ENCODE measurements at places on chromosomes 16 and 17. TPM values are rescaled to one million over a fixed set of nuclear protein-coding genes. Genes with fewer than 3 reads are reported as not detected.

Gene DPEP2NB
- total RNA-seq, result not detected

Gene KRTAP2-1
- total RNA-seq, result not detected

DNA sequence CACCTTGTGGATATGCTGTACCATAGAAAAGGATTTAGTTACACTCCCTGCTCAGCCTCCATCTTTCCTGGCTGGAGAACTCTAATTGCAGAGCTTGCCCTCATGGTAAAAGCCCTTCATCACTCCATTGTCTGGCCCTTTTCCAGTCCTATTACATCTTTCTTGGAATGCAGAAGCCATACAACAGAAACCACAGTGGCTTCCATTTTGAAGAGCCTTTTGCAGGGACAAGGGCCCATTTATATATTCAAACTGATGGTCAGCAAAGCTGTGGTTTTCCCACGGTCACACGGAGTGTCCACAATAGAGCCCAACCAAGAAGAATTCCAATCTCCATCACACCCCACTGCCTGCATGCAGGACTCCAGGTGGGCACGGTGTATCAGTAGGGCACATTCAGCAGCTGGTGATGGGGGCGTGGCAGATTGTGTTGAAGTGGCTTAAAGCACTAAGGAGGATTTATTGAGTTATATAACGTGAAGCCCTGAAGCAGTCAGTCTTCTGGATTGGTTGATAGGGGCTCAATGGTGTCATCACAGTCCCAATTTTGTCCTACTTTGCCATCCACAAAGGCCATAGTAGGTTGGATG is 20.3 kb downstream of the COPRS start:
- peaks cover 3% of the 10 kb centered on the region for H3K4me1 ChIP-seq
- no peak overlapping the region for H3K27ac ChIP-seq
- H3K27me3 ChIP-seq, result peaks cover 9% of the 10 kb centered on the region
- H3K36me3 ChIP-seq, result peaks cover 2% of the 10 kb centered on the region

Gene RHBDL1
- 5.9 TPM for total RNA-seq

GRCh38 chr17:49527927-49528651 is 33.0 kb downstream of the NGFR start:
- H3K27ac ChIP-seq, result no peak overlapping the region
- peaks cover 2% of the 10 kb centered on the region for H3K36me3 ChIP-seq
- no peak for DNase-seq
- H3K4me3 ChIP-seq, result no peak overlapping the region
- H3K4me1 ChIP-seq, result peaks cover 4% of the 10 kb centered on the region

Gene CSH1
- total RNA-seq, result 9.9 TPM

GRCh38 chr17:17924131-17924856 is 47.9 kb downstream of the TOM1L2 start:
- no peak overlapping the region for H3K27ac ChIP-seq
- no peaks in the 10 kb centered on the region for H3K27me3 ChIP-seq
- H3K4me3 ChIP-seq, result no peak overlapping the region
- no peak for DNase-seq
- H3K4me1 ChIP-seq, result peaks cover 17% of the 10 kb centered on the region

DNA sequence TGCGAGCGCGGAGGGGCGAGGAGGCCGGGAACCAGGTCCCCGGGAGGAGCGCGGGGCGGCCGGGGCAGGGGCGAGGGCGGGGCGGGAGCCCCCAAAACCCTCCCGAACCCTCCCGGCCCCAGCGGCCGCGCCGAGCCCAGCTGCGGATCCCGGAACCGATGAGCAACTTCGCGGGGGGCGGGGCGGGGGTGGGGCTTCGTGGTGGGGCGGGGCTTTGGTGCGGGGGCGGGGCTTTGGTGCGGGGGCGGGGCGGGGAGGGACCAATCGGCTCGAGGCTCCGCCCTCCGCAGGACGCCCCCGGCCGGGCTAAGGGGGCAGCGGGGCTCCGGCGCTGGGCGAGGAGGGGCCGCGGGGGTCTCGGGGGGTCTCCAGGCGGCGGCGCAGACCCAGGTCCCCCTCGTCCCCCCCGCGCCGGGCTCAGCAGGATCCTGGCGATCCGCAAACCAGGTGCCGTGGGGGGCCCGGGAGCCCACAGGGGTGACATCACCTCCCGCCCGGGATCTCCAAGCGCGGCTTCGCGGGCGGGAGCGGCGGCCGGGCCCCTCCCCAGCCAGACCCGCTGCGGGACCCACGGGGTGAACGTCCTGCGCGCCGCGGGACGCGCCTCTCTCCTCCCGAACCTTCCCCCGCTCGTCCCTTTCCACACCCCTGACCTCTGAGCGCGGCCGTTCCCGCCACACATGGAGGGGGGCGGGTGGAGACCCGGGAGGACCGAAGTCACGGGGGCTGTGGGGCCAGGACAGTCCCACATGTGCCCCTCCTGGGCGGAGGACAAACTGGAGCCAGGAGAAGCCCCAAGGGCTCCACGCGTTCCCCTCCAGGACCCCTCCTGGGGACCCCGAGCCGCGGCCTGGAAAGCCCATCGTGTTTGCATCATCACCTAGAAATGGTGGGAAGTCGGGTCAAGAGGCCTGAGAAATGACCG is at the start of gene ABR:
Gene ABR (minus strand): TSS at position 164 of the 925 bp plus-strand sequence. CDS start 254 bp downstream, outside the sequence.
- no peaks in the 10 kb centered on the region for H3K27me3 ChIP-seq
- H3K4me1 ChIP-seq, result peaks cover 11% of the 10 kb centered on the region
- no peaks in the 10 kb centered on the region for H3K36me3 ChIP-seq
- H3K27ac ChIP-seq, result no peak within 1 kb of the TSS

- no peaks in the 10 kb centered on the region for H3K27me3 ChIP-seq
- H3K27ac ChIP-seq, result no peak overlapping the region
- no peak overlapping the region for H3K4me3 ChIP-seq
Measured at GRCh38 chr17:78362671-78363070, 2.8 kb upstream of the SOCS3 start.

GRCh38 chr16:9679213-9679767 is 502.9 kb downstream of the GRIN2A start:
- H3K4me1 ChIP-seq, result no peaks in the 10 kb centered on the region
- DNase-seq, result no peak
- H3K36me3 ChIP-seq, result no peaks in the 10 kb centered on the region
- H3K27ac ChIP-seq, result no peak overlapping the region

Gene NKD1
- total RNA-seq, result 1.5 TPM

Gene SMIM22
- total RNA-seq, result not detected

DNA sequence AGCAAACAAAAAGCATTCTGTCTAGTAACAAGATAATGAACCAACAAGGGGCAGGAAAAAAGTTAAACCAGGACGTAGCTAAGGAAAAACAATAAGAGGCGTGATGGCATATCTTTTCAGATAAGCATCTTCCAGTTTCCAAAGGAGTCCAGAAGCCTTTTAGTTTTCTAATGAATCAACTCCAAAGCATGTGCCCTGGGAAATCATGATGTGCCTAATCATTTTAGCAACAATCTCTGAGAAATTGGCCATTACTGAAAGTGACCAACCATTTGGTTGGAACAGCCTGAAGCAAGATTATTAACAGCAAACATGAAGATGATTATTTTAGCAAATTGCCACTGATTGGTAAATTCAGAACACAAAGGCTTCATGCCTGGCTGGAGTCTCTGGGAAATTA is 440.9 kb upstream of the MAF start:
- H3K27ac ChIP-seq, result no peak overlapping the region
- DNase-seq, result no peak
- no peak overlapping the region for H3K4me3 ChIP-seq
- no peaks in the 10 kb centered on the region for H3K4me1 ChIP-seq
- H3K27me3 ChIP-seq, result peaks cover 31% of the 10 kb centered on the region

GRCh38 chr16:30747331-30747730 is 894 bp upstream of the PHKG2 start:
- H3K27ac ChIP-seq, result peak overlapping the region; percentile 95
- H3K27me3 ChIP-seq, result no peaks in the 10 kb centered on the region
- H3K36me3 ChIP-seq, result peaks cover 9% of the 10 kb centered on the region
- H3K4me3 ChIP-seq, result peak overlapping the region; percentile 96

DNA sequence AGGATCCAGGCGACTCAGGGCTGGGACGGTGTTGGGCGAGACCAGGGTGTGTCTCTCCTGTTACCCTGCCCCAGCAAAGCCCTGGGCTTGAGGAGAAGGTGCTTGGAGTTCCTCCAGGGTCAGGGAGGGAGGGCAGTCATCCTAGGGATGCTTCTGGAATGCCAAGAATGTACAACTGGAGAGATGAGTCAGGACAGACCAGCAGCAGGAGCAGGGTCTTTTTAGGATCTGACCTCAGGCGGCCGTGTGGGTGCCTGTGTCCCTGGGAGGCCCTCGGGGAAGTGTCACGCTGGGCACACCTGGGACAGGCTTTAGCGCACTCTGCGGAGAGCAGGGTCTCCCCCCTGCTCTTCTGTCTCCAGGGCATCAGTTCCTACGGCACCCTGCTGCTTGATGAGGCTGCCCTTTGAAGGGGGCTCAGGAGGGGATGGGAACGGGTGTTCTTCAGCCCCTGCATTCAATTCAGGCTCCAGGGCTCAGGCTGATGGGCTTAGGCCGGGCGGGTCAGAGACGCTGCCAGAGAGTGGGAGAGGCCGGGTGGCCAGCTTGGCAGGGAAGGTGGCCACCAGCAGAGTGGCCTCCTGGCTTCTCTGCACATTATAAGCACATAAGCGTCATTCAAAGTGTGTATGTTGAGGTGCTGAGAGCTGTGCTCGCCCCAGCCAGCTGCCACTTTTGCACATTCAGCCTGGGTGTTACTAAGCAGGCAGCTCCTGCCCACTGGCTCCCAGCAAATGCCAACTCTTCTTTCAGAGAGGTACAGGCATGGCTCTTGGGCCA is 8.4 kb upstream of the MTSS2 start:
- no peak overlapping the region for H3K27ac ChIP-seq
- no peaks in the 10 kb centered on the region for H3K36me3 ChIP-seq

GRCh38 chr17:37640015-37640414 is 3.2 kb downstream of the DDX52 start:
- no peak for DNase-seq
- peaks cover 15% of the 10 kb centered on the region for H3K27me3 ChIP-seq
- H3K4me3 ChIP-seq, result no peak overlapping the region
- H3K27ac ChIP-seq, result no peak overlapping the region
- peaks cover 24% of the 10 kb centered on the region for H3K4me1 ChIP-seq

DNA sequence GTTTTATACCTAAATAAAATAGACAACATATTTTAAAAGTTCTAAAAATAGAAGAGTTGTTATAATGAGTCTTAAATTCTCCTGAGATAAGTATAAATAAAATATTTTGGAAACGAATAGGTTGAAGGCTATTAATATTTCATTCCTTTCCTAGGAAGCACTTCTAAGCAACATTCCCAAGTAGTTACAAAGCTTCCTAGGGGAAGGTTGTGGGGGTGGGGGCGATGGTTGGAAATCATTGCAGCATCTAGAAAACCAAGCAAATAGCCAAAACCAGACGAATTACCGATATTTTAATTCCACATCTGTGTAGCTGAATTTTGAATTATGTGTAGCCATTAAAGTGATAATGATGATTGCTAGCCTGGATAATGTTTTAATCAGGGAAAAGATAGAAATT is 26.9 kb downstream of the PTRH2 start:
- H3K4me1 ChIP-seq, result peaks cover 2% of the 10 kb centered on the region
- H3K36me3 ChIP-seq, result no peaks in the 10 kb centered on the region
- no peak for DNase-seq
- no peaks in the 10 kb centered on the region for H3K27me3 ChIP-seq

GRCh38 chr16:31913668-31914067 is 40.1 kb downstream of the ZNF267 start:
- H3K27me3 ChIP-seq, result no peaks in the 10 kb centered on the region
- no peaks in the 10 kb centered on the region for H3K4me1 ChIP-seq
- peaks cover 15% of the 10 kb centered on the region for H3K36me3 ChIP-seq
- no peak for DNase-seq

DNA sequence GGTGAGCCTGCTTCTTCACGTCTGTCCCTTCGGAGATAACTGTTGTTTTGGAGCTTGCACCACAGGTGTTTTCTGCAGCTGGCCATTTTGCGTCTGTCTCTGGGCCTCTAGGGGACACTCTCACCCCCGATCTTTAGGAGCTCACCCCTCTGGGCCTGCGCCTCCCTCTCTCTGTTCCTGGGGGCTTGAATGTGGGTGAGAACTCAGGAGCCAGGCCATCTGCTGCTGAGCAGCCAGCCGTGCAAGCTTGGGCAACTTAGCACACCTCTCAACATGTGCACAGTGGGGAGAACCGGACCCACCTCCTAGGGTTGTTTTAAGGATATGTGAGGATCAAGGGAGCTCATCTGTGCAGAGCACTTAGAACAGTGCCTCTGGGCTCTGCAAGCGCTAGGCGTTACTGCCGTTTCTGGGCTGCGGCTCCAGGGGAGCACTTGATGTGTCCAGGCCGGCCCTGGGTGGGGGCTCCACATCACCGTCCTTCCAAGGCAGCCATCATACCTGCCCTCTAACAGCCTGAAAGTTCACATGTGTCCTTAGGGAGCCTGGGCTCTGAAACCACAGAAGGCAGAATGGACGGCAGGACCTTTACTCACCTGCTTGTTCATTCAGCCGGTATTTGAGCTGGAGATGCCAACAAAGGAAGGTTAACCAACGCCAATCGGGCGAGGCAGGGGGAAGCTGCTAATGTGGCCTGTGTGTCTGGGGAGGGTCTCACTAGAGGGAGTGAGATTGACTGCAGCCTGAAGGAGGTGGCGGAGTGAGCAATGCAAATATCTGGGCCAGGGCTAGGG is 66.3 kb downstream of the MRC2 start:
- H3K27ac ChIP-seq, result peak overlapping the region; percentile 51
- H3K4me1 ChIP-seq, result peaks cover 3% of the 10 kb centered on the region
- no peak for DNase-seq
- H3K27me3 ChIP-seq, result peaks cover 11% of the 10 kb centered on the region

DNA sequence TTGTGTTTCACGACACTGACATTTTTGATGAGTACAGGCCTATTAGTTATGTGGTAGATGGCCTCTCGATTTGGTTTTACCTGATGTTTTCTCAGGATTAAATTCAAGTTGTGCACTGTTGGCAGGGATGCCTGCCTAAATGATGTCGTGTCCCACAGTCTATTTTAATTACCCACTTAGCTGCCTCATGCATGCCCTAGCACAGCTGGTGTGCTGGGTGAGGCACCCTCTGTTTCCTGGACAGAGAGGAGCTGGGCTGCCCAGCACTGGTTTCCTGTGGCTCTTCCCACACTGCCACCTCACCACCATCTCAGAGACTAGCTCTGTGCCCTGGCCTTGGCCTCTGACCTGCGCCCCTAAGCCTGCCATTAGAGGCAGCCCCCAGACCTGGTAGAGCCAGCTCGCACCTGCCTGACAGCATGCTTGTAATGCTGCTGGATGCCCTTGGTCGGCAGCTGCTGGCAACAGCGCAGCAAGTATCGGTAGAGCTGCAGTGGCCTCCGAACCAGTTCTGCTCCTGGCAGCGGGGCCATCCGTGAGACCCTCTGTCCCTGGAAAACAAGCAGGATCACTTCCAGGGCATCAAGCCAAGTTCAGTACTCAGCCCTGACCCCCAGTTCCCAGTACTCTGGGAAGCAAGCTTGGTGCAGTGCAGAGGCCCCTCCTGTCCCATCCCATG is 10.9 kb downstream of the LYRM9 start:
- no peak for DNase-seq
- H3K36me3 ChIP-seq, result no peaks in the 10 kb centered on the region
- H3K4me1 ChIP-seq, result peaks cover 15% of the 10 kb centered on the region

Gene GPRC5B
- 2.9 TPM for total RNA-seq

Gene EMP2
- not detected for total RNA-seq

- H3K27me3 ChIP-seq, result no peaks in the 10 kb centered on the region
- H3K4me1 ChIP-seq, result peaks cover 4% of the 10 kb centered on the region
- no peak overlapping the region for H3K4me3 ChIP-seq
- H3K36me3 ChIP-seq, result no peaks in the 10 kb centered on the region
- no peak for DNase-seq
- no peak overlapping the region for H3K27ac ChIP-seq
Measured at GRCh38 chr17:81075307-81075706, 40.4 kb downstream of the BAIAP2 start.

GRCh38 chr17:79916991-79917901 is 78.0 kb upstream of the CBX4 start:
- peaks cover 2% of the 10 kb centered on the region for H3K36me3 ChIP-seq
- H3K27ac ChIP-seq, result no peak overlapping the region
- DNase-seq, result no peak
- H3K4me3 ChIP-seq, result no peak overlapping the region

- H3K27me3 ChIP-seq, result no peaks in the 10 kb centered on the region
- DNase-seq, result no peak
- H3K4me1 ChIP-seq, result peaks cover 5% of the 10 kb centered on the region
- H3K27ac ChIP-seq, result no peak overlapping the region
Measured at GRCh38 chr16:56795011-56795410, 65.1 kb downstream of the NUP93 start.

All from T-helper 17 cell (primary cell).